ENCODE measurements at places on chromosomes 11 and 22. TPM values are rescaled to one million over a fixed set of nuclear protein-coding genes. Genes with fewer than 3 reads are reported as not detected.

GRCh38 chr11:33268945-33269540 is 11.9 kb downstream of the HIPK3 start:
- no peak for DNase-seq

GRCh38 chr11:126345759-126346585 is 9.5 kb upstream of the ST3GAL4 start:
- no peak for DNase-seq

DNA sequence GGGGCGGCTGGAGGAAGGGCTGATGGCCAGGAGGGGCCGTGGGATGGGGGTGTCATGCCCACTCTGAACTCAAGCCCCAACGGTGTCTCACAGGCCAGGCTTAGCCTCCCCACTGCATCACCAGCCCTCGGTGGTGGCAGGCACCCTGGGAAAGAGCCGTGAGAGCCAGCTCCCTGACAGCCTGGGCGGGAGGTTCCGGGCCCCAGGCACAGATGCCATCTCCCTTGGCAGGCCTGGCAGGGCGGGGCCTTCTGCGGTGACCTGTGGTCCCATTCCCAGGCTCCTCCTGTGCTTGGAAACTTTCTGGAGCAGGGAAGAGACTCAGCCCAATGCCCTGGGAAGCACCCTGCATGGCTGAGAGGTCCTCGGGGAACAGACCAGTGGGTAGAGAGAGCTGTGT is 4.8 kb downstream of the PHLDA2 start:
- DNase-seq: no peak

Gene NXPE1
- total RNA-seq: not detected

DNA sequence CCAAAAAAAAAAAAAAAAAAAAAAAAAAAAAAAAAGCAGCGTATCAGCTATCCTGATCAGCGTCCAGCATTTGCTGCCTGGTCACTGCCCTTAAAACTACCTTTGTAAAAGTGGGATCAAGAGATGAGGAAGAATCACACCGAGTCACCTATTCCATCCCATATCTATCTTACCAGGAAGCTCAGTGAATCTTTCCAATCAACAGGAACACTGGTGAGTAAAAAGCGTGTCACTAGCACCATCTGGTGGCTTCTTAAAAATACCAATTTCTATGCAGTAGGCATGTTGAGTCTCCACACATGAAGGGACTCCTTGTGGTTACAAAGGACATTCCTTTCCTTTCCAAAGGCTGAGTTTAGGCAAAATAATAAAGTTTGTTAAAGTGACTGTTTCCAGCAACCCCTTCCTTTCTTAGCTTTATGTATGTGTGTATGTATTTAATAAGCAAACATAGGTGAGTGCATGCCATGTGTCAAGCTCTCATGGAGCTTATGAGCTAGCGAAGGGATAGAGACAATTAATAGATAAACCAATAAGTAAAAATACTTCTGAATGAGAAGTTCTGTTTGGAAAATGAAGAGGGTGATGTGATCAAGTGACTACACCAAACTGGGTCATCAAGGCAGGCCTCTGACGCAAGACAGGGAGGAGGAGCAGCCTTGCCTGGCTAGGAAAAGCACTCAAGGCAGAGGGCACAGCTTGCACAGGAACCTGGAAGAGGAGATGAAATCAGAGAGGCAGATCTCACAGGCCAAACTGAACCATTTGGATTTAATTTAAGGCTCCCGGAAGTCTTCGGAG is 13.9 kb upstream of the TP53AIP1 start:
- DNase-seq: no peak

- DNase-seq: no peak
These were observed 28.6 kb upstream of the BID start for GRCh38 chr22:17802822-17803221.

Gene CENPM
- not detected for total RNA-seq

GRCh38 chr22:29795663-29796062 is 28.5 kb downstream of the UQCR10 start:
- no peak for DNase-seq

Gene ATG13
- total RNA-seq: 121 TPM

DNA sequence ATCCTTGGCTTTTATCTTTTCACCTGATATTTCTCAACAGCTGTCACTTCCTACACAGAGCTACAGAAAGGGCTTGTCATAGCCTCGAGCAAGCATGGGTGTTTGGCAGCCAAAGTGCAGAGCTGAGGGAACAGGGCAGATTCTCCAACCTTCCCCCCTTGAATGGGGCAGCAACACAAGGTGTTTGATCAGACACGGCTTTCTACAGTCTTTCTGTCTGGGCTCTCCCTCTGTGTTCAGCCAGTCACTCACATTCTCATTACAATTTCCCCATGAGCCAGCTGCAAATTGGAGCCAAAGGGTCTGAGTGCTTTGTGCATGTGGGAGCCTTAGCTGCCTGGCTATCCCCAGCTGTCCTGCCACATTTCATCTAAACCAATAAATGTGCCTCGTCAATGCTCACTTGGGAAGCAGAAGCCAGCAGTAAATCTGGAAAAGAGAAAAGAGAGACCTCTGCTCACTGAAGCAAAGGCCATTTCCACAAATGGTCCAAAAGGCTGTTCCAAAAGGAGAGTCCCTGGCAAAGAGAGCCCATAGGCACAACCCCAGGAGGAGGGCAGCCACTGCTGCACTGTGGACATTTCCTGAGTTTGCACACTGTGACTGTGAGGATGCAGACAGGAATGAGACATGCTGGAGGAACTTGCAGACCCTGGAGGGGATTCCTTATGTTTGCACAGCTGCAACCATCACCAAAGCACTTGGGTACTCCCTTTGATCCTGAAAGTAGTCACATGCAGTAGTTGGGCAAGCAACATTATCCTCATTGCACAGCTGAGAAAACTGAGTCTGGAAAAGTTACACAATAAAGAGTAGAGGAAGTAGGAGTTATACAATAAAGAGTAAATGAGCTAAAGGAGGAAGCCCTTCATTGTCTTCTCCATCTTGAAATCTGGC is 186.8 kb downstream of the FAM181B start:
- DNase-seq: no peak

Gene SLC22A25
- not detected for total RNA-seq

- no peak for DNase-seq
These were observed 4.0 kb downstream of the PHOX2A start for GRCh38 chr11:72239849-72240460.

- DNase-seq: no peak
These were observed 129.1 kb upstream of the NCAM1 start for GRCh38 chr11:112831969-112832766.

- DNase-seq: no peak
These were observed 1.6 kb upstream of the HORMAD2 start for GRCh38 chr22:30078320-30079311.

- DNase-seq: no peak
These were observed 17.8 kb upstream of the SYVN1 start for GRCh38 chr11:65152122-65152521.

DNA sequence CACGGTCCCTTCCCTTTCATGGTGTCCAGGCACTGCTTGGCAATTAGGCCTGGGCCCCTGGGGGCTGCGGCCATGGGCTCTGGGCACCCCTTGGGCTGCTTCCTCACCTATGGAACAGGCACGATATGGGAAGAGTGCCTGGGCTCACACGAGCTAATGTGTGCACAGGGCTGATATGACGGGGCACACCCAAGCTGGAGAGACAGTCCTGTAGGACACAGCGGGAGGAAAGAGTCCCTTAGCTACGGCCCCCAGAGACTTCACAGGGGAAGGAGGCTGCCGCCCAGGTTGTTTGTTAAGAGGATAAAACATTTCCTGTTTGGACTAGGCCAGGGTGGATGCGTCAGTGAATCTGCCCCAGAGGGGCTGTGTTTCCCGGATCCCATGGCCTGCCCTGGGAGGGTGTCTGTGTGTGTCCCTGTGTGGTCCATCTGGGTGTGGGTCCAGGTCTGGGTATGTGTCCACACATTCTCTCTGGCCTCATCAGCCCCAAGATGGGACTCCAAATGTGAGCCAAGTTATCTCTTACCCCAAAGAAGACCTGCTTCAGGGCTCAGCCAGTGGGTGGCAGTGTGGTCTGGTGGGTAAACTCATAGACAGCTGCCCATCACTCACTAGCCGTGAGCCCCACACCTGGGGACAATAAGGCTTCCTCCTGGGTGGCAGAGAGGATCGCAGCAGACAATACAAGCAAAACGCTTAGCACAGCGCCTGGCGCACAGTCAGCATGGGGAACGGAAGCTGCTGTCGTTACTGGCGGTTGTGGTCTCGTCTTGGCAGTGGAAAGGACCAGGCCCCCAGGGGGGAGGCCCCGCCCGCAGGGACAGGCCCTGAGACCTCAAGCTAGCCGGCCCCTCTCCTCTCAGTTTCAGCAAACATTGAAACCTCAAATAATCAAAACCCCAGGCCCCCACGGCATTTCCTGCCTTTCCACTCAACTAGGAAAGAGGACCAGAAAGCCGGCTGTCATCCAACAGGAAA is 3.2 kb upstream of the EMID1 start:
- no peak for DNase-seq

- no peak for DNase-seq
These were observed 135.1 kb downstream of the FDX1 start for GRCh38 chr11:110564676-110565356.

DNA sequence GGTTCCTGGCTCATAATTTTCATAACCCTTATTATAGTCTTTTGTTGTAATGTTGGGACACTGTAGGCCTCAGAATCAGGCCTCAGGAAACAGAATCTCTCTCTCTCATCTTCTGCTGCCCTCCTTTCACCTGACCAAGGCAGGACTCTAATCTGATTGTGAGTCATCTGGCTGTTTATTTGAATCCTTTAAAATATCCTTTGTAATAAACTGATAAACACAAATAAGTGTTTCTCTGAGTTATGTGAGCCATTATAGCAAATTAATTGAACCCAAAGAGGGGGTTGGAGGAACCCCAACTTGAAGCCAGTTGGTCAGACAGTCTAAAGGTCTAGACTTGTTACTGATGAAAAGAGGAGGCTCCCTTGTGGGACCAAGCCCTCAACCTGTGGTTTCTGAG is 30.6 kb downstream of the ACER3 start:
- DNase-seq: no peak

GRCh38 chr22:21102659-21103267 is 57.0 kb downstream of the LRRC74B start:
- peak; percentile 5 for DNase-seq

GRCh38 chr11:96211436-96211835 is 131.6 kb downstream of the MAML2 start:
- no peak for DNase-seq

GRCh38 chr22:49417833-49418232 is 409.8 kb downstream of the BRD1 start:
- DNase-seq: no peak

DNA sequence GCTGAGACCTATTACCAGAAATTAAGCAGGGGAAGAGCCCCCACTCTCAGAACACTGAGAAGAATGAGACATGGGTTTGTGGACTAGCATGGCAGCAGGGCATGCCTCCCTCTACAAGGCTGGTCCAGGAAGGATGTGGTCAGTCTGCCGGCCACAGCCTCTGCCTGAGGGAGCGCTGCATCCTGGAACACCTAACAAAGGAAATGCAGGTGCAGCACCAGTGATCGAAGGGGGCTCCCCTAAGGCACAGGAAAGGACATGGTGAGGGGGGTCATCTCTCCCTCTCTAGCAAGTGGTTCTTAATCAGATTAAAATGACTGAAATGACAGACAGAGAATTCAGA is 40.6 kb upstream of the ARL14EP start:
- DNase-seq: no peak

- DNase-seq: no peak
These were observed 58.6 kb downstream of the MACROD1 start for GRCh38 chr11:64107303-64107702.

GRCh38 chr11:121334973-121335710 is 42.6 kb downstream of the SC5D start:
- no peak for DNase-seq

DNA sequence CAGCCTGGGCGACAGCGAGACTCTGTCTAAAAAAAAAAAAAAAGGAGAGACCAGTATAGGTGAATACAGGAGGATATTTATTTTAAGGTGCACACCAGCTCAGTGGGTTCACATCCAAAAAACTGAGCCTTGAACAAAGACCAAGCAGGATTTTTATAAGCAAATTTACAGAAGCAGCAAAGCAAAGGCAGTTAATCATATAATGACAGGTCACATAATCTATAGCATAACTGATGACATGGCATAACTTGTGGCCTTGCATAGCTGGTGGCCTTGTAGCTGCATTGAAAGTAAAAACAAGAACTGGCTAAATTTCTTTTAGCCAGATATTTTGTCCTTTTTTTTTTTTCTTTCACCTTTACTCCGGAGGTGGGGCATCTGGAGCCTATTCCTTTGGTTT is 2.7 kb upstream of the PLAAT3 start:
- no peak for DNase-seq

Gene CATSPER1
- not detected for total RNA-seq

Gene DDX25
- not detected for total RNA-seq

Gene TTC9C
- 9.1 TPM for total RNA-seq

DNA sequence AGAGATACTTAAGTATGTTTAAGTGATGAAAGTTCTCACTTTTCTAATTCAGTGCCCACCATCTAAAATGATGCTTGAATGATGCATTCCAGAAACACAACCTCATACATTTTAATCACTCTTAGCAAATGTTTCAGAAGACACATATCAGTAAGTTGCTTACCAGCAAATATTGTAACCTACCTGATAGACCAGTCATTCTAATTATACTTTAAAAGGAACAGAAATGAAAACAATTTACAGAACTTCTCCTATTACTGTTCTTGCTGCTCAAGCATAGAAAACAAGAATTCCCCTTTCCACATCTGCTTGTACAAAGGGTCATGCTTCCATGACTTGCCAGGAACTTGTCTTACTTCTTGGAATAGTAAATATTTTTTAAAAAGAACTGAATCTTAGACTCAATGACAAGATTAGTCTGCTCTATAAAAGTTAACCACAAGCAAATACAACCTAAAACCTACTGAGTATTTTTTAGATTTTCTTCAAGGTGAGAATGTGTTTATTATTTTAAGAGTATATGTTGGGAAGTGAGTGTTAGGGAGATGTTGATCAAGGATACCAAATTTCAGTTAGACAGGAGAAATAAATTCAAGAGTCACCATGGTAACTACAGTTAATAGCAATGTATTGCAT is 82.0 kb upstream of the SC5D start:
- DNase-seq: no peak

Gene RIMBP3B
- not detected for total RNA-seq

DNA sequence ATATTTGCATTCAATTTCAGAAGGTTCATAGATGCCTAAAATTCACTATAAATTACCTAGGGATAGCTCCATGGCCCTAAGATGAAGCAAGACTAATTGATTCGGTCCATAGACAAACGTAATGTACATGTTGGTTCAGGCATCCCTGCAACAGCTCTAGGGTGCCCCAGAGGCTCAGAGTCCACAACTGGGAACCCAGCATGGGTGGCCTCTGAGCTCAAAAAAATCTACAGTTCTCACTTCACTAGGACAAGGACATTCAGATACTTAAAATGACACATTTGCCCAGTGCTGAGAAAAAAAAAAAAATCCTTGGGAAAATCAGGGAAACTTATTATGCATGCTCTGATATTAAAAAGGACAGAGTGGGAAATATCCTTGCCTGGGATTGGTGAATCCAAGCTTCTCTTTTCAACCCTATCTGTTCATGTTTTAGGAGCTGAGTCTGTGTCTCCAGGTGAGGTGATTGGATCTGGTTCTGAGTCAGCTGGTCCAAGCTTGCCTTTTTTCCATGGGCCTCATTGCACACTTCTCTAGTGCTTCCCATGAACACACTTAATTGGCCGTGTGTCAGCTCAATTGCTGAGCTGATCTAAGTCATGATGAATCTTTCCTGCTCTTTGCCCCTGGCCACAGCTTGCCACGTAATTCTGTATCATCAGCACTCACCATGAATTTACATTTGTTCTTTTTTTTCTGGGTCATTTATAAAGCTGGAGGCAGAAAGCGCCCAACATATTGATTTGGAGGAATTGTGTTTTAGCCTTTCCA is 116.3 kb upstream of the RCN1 start:
- DNase-seq: no peak

GRCh38 chr11:27253224-27253623 is 109.8 kb downstream of the CCDC34 start:
- no peak for DNase-seq
